ENCODE measurements at places on chromosomes 11 and 22.

- no peak for DNase-seq
These were observed 58.4 kb upstream of the CLTCL1 start for GRCh38 chr22:19349778-19350475.

- DNase-seq, result no peak
These were observed 4.4 kb downstream of the NAALADL1 start for GRCh38 chr11:65053827-65054508.

DNA sequence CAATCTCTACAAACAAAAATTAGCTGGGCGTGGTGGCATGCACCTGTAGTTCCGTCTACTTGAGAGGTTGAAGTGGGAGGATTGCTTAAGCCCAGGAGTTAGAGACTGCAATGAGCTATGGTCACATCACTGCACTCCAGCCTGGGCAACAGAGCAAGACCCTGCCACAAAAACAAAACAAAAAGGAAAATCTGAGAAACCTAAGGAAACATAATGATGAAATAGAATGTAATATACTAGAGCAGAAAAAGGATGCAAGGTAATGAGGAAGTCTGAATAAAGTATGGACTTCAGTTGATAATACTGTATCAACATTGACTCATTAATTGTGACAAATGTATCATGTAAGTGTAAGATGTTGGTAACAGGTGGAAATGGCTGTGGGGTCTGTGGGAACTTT is 8.1 kb downstream of the NPAS4 start:
- no peak for DNase-seq

DNA sequence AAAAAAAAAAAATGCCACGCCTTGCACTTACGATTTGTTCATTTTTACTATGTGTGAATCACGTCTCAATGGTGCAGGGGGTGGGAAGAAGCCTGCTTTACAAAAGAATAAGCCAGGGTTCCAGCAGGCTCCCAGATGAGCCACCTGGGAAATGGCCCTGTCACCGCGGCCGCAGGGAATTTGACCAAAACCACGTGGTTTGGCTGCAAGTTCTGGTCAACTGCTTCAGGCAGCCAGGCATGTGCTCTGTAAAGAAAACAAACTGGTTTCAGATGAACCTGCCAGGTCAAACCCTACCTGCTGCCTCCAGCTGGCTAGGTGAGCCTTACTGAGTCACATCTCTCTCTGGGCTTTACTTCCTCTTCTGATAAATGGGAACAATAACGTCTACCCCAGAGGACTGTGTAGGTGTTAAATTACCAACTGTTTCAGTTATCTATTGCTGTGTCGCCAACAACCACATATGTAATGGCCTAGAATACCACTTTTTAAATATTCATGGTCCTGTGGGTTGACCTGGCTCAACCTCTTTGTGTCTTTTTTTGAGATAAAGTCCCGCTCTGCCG is 30.5 kb upstream of the GCAT start:
- no peak for DNase-seq

GRCh38 chr22:32205974-32206773 is 1.3 kb upstream of the RFPL2 start:
- DNase-seq, result no peak

- no peak for DNase-seq
These were observed 71.7 kb downstream of the FDX1 start for GRCh38 chr11:110501428-110501827.

GRCh38 chr11:123386796-123387510 is 43.1 kb upstream of the GRAMD1B start:
- DNase-seq, result no peak

- DNase-seq, result no peak
These were observed 25.1 kb upstream of the TMA7B start for GRCh38 chr22:39935116-39935515.

DNA sequence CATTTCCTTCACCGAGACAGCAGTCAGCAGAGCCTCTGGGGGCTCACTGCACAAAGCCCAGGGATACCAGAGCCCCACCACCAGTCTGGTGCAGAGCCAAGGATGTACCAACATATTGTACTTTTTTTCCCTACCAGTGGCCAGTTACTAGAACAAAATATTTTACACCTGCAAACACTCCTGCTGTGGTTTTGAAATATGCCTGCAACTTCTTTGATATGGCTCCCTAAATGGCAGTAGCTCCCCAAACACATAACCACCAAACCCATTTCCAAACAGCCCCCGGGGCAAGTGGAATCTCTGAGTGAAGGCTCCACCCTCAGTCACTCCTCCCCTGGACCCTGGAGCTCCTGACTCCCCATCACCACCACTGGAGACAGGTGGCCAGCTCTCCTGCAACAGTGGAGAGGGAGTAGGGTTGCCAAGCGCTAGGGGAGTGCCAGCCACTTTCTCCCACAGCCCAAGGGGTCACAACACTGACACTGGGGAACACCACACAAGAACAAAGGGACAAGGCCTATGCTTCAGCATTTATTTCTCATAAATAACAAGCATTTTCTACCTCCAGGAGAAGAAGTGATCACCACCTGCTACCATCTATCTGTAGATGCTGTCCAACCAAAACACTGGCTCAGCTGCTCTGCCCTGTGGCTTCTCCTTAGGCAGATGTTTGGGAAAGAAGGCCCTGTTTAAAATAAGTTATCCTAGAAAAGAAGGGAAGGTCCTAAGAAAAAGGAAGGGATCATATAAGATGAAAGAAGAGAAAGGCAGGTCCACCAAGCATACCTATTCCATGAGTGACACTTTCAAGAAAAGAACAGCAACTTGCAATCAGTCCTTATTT is 15.1 kb downstream of the DGCR2 start:
- DNase-seq, result no peak

DNA sequence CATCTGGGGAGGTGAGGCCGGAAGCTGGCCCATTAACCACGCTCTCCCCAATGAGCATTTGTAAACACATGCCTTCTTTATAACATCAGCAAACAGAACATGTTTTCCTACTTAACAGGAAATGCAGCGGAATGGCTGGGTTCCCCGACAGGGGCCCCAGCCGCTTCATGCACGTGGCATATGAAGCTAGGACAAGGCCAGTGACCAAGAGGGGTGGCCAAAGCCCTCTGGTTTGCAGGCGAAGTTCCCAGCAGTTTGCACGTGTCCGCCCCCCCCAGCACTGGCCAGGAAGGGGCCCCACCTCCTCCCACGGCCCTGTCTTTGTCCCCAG is 38.7 kb upstream of the LINC01488 start:
- no peak for DNase-seq

DNA sequence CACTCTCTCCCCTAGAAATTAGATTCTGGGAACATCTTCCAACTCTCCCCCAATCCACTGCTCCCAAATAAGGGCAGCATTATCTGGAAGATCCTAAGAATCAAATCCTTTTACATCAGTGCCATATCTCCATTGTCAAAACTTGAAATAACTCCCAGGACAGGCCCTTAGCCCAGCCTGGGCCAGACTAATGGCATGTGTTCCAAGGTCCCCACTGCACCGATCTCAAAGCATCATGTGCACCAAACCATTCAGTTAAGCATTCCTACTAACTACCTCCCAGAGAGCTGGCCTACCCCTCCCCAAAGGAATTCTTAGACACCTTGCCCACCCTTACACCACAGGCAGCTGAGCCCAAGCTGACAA is 44.2 kb upstream of the POU2AF1 start:
- no peak for DNase-seq

GRCh38 chr22:39504071-39504470 is 2.0 kb downstream of the MIEF1 start:
- no peak for DNase-seq

- no peak for DNase-seq
These were observed 46.5 kb downstream of the AHNAK start for GRCh38 chr11:62499944-62500649.

DNA sequence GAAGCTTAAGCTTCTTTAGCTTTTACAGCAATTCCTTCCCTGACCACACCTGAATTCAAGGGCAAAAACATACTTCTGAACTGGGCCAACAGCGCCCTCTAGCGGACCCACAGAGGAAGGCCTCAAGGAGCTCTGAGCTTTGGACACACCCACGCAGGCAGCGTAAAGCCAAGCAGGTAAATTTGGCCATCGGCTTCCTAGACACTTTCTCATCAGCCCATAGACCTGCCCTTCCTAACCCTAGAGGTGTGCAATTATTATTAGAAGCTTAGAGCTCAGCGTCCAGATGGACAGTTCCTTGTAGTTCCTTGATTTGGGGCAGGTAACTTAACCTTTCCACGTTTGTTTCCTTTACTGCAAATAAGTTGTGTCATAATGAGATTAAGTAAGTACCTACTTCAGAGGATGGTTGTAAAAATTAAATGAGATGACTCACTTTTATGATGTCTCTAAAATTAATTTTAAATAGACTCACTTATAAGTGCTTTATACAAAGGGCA is 25.7 kb upstream of the HMGXB4 start:
- DNase-seq, result peak; percentile 6

DNA sequence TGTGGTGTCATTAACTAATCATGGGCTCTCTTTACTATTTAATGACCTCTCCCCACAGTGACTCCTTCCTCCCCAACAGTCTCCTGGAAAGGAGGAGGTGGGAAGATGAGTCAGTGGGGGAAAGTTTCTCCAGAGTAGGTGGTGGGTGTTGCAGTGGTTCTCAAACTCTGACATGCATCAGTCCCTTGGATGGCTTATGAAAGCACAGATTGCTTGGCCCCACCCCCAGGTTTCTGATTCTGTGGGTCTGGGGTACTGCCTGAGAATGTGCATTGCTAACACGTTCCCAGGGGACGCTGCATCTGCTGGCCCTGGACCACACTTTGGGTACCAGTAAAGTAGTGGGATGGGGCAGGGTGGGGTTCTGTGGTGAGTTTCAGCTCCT is 9.8 kb downstream of the CD82 start:
- DNase-seq, result no peak

- no peak for DNase-seq
These were observed 558.1 kb downstream of the ETS1 start for GRCh38 chr11:128029219-128029722.

GRCh38 chr11:59225017-59225416 is 12.3 kb upstream of the MPEG1 start:
- no peak for DNase-seq

GRCh38 chr11:27481992-27482391 is 9.4 kb upstream of the LGR4 start:
- DNase-seq, result no peak

DNA sequence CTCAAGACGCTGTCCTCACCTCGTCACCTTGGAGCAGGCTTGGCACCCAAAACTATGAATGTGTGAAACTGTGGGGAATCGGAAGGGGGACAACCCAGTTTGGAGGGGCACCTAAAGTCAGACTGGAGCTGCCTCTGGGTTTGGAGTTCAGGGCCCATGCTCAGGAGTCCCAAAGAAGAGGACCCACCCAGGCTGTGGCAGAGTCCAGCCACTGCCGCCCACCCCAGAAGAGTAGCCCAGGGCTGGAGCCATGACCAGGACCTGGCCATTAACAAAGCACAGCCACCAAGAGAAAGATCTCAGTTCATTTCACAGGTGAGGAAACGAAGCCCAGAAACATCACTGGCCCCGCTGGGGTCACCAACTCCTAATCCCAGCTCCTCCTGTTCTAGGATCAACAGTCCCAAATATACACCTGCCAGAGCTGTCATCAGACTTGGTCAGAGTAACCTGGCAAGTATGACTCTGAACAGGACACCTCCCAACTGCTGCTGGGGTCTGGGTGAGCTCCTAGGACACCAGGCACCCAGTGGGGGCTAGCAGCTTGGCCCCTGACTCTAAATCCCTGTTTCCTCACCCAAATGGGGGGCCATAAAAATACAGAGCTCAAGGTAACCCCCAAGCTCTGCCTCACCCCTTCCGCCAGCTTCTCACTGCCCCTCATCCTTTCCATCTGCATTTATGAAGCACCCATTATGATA is 2.7 kb downstream of the RAB3IL1 start:
- DNase-seq, result no peak

DNA sequence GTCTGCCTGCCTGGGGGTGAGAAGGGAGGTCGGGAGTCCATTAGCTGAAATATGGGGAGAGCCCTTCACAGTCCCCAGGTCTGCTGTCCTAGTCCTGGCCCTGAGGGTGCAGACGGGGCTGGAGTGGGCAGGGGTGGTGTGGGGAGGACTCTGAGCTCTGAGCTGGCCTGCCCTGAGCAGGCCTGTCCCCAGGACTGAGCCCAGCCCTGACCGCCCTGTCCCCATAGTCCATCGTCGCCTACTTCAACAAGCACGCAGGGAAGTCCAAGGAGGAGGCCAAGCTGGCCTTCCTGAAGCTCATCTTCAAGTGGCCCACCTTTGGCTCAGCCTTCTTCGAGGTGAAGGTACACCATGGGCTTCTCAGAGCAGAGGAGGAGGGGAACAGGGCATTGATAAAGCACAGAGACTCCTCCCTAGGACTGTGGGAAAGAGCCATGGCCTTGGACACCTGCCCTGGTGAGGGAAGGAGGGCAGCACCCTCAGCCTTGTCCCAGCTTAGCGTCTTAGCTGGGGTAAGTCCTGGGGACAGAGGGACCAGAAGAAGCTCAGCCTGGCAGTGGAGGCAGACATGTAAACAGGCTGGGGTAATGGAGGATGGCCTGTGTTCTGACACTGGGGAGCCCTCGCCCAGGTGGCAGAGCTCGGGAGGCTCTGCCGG is 83.7 kb downstream of the MYO7A start:
- DNase-seq, result no peak

DNA sequence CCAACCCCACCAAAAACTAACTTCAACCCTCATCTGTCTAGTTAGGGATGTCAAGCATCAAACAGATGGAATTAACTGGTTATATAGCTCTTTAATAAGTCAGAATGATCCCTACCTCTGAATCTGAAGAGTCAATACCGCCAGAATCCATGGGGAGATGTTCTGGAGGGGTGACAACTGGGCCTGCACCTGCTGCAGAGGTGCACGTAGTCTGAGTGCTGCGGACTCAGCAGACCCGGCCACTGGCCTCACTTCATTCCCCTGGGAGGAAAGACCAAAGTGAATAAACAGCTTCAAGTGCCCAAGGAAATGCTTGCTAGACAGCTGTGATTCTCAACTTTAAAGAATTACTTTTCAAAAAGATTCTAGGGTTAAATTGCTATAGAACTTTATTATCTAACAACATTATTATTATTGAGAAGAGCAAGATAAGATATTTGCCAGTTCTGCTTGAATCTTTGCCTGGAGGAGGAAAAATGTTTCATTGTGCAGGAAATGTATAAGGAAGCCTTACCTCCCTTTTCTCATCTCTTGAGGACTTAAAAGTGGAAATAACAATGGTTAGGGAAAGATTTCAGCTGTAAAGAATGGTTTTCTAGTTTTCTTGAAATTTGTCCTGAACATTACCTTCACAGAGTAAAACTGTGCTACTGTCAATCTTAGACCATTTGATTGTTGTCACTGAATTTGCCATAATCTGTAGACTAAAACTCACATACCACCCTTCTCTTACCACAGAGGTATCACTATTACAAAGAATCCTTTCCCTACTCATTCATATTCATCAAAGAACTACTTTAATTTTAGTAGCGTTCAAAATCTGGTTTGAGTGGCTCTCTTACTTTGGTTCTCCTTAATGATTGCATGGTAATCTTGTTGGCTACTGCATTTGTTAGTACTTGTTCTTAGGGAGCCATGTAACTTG is 4.2 kb downstream of the XBP1 start:
- DNase-seq, result no peak

DNA sequence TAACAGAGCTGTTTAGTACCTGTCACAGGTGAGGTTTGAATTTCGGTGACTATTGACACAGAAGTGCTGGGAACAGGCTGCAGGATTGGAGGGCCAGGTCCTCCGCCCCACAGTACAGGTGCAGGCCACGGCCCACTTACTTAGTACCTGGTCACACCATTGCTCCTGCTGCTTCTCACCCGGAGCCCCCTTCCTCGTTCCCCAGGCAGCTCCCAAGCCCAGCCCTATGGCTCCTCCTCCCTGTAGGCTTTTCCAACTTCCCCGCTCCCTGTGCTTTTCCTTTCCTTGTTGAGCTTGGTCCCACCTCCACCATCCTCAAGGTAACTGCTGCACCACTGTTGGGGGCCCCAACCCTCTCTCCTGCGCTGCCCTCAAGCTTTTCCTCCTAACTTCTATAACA is 27.9 kb upstream of the ANO1 start:
- DNase-seq, result no peak

Measured in hippocampal formation (tissue), 2 donors.